ENCODE measurements at places on chromosomes 3 and 15. TPM values are rescaled to one million over a fixed set of nuclear protein-coding genes. Genes with fewer than 3 reads are reported as not detected.

Gene P2RY1
- total RNA-seq, result 11.6 TPM

Gene KNG1
- total RNA-seq, result not detected

Gene AGBL1
- 0.98 TPM for total RNA-seq

Gene SPTBN5
- total RNA-seq, result 0.25 TPM

Gene TMEM266
- total RNA-seq, result 3.2 TPM

Gene BCHE
- 14.0 TPM for total RNA-seq

Gene RAB27A
- total RNA-seq, result 6.1 TPM

Gene CLDN18
- total RNA-seq, result under 0.01 TPM

Gene CORO2B
- 28.0 TPM for total RNA-seq

Gene HEMK1
- 2.5 TPM for total RNA-seq

Gene PLSCR5
- 0.25 TPM for total RNA-seq

Gene STRA6
- 4.4 TPM for total RNA-seq

Gene FANCD2OS
- not detected for total RNA-seq

Gene HDDC3
- 6.1 TPM for total RNA-seq

Gene CD86
- total RNA-seq, result 1.2 TPM

Gene CCDC191
- 3.4 TPM for total RNA-seq

Gene KCNH8
- 6.6 TPM for total RNA-seq

Gene IL17RB
- total RNA-seq, result 2.2 TPM

Gene ISL2
- not detected for total RNA-seq

Gene GNB4
- 106 TPM for total RNA-seq

Gene GALNT15
- 2.2 TPM for total RNA-seq

Gene EPHB3
- 3.7 TPM for total RNA-seq

Gene WHAMM
- 6.6 TPM for total RNA-seq

Gene LSM3
- total RNA-seq, result 12.0 TPM

Gene IQCF5
- not detected for total RNA-seq

Gene GOLGA8T
- 0.49 TPM for total RNA-seq

Gene DNAJC13
- total RNA-seq, result 59.0 TPM
